ENCODE measurements at places on chromosomes 5 and 9.

DNA sequence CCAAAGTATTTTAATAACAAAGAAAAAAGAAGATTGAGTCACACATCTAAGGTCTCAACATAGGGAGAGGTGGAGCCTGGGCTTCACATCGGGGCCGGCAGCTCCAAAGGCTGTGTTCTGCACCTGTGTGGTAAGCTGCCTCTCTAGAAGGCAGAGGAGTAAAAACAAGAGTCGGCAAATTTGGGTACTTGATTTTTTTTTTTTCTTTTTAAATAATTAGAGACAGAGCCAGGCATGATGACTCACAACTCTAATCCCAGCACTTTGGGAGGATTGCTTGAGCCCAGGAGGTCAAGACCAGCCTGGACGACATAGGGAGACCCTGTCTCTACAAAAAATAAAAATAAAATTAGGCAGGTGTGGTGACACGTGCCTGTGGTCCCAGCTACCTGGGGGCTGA lies 4.7 kb downstream of the URM1 start:
- no peak for DNase-seq

DNA sequence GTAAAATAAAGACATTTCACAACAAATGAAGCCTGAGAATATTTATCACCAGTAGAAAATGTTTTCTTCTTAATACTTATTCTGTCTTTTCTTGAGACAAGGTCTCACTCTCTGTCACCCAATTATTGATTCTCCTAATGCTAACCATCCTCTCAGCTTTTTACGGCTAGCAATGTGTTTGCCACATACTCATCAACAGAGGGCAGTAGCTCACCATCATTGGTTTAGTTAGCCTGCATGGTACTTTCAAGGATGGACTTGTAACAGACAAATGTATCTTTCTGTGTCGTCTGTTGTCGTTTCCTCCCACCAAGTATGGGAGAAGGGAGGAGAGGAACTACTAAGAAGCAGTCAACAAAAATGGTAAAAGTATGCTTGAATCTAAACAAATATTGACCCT lies 5.9 kb upstream of the ACO1 start:
- DNase-seq = no peak

DNA sequence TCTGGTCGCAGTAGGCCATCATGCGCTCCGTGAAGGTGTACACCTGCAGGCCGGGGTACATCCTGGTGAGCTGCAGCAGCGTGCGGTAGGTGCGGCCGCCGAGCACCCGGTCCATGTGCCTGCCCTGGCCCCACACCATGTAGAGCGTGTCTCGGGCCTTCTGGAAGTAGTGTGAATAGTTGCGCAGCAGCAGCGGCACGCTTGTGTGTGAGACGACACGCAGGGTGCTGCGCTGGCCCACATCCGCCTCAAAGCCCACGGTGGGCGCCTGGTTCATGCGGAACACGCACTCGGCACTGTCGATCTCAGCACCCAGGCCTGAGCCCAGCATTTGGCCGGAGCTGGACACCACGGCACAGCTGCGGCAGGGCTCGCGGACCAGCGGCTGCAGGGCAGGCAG lies 4.5 kb downstream of the ST6GALNAC4 start:
- no peak for DNase-seq

DNA sequence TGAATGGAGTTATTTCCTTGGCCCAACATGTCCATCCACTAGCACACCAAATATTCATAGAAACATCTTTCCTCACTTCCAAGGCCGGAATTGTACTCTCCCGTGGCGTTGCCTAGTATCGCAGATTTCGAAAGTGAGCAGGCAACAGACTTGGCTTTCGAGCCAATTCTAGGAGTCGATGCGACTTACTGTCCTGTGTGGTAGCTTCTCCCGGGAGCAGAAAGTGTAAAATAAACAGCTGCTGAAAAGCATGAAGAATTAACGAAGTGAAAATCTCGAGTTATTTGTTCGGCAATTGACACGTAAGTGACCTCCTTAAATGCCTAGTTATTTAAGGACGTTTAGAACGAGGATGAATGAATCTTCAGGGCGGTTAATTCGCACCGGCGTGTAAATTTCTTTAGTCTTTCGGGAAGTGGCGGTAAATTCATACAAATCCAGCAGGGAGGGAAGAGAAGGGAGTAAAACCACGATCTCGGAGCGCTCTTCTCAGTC lies 449 bp upstream of the PCSK5 start:
- DNase-seq = no peak

GRCh38 chr5:57335092-57335660 lies 147.4 kb downstream of the ACTBL2 start:
- DNase-seq = no peak

GRCh38 chr5:150460781-150461180 lies 11.2 kb upstream of the RPS14 start:
- no peak for DNase-seq

GRCh38 chr5:138963763-138964371 lies 88.7 kb upstream of the LRRTM2 start:
- DNase-seq = no peak

DNA sequence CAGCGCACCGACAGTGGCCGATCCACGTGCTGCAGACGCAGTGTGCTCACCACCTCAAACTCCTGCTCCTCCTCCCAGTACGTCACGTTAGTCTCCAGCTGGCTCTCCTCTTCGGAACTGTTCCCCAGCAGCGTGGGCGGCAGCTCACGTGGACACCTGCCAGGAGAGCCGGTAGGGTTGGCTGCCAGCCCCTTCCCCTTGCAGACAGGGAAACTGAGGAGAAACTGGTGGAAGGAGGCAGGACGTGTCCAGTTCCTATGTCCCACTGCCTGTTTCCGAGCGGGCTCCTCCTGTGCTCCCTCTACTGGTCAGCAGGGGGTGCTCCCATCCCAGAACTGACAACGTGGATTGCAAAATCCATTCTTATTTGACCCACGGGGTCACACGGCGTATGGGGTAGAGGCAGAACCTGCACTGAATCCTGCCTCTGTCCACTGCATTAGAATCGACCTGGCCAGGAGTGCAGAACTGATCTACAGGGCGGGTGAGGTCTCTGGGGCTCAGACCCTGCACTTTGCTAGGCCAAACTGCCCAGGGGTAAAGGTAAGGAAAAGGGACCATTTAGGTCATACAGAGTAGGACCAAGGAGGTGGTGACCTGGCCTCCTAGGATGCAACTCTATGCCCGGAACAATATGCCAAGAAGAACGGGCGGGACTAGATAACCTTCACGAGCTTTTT lies 25.7 kb downstream of the PDGFRB start:
- peak; percentile 28 for DNase-seq

DNA sequence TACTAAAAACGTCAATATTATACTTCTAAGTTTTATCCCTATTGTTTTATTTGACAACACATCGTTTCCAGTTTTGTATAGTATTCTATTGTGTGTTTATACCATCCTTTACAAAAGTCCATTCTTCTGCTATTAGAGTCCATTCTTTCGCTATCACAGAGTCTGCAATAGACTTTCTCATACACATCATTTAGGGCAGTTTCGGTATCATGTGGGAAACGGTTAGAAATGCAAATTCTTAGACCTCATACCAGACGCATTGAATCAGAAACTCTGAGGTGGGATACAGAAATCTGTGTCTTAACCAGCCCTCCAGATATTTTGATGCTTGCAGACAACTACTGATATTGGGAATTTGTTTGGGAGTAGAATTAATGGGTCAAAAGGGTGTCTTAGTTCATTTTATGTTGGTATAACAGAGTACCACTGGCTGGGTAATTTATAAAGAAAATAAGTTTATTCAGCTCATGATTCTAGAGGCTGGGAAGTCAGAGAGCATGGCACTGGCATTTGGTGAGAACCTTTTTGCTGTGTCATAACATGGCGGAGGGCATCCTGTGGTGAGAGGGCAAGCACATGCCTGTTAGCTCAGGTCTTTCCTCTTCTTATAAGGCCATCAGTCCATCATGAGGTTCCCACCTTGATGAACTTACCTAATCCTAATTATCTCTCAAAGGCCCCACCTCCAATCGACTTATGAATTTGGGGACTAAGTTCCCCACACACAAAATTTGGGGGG lies 21.1 kb downstream of the CARTPT start:
- DNase-seq = no peak

DNA sequence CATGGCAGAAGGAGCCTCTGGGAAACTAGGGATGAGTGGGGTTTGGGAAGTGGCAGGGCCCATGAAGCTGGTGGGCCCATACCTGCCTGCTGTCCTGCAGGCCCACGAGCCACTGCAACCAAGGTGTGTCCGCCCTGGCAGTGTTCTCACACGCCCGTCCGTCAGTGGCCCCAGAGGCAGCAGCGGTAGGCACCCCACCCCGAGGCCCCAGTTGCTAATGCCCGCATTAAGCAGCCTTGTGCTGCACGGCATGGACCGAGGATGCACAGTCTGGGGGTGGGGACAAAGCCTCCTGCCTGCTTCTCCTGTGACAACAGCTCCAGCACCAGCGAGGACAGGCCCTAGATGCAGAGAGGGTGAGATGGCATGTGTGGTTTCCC lies 41.3 kb downstream of the HK3 start:
- DNase-seq = no peak

- no peak for DNase-seq
These were observed 995 bp downstream of the OLFM1 start for GRCh38 chr9:135088348-135088978.

DNA sequence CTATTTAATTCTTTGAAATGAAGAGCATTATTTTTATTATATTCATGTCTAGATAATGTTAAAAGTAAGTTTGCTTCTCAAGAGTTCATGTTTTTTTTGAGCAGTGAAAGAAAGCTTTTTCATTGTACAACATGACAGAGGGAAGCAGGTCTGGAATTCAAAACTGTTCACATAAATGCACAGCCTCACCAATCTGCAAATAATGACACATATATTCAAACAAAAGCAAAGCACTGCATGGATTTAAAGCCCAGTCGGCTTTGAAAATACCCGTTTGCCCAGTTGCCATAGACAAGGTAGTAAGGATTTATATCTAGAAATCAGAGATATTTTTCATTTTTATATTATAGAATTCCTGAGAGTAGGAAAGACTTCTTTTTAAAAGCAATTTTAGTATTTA lies 201.8 kb downstream of the CD180 start:
- no peak for DNase-seq

DNA sequence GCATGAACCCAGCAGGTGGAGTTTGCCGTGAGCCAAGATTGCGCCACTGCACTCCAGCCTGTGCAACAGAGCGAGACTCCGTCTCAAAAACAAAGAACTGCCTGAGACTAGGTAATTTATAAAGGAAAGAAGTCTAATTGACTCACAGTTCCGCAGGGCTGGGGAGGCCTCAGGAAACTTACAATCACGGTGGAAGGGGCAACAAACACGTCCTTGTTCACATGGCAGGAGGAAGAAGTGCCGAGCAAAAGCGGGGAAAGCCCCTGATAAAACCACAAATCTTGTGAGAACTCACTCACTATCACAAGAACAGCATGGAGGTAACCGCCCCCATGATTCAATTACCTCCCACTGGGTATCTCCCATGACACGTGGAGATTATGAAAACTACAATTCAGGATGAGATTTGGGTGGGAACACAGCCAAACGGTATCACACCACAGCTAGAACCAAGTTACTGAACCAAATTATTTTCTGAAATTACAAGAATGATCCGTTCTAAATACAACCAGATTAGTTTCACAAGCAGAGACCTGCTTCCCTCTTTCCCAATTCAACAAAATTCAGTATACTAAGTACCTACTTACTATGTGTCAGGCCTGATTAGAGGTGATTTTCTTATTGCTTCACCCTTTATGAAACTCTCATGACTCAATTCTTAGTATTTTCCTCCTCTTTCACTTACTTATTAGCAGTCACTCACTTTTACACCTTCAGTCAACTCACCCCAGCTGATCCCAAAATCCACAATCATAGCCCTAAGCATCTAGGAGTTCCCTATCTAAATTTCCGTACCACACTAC lies 8.4 kb downstream of the UBTD2 start:
- DNase-seq = peak; percentile 47

DNA sequence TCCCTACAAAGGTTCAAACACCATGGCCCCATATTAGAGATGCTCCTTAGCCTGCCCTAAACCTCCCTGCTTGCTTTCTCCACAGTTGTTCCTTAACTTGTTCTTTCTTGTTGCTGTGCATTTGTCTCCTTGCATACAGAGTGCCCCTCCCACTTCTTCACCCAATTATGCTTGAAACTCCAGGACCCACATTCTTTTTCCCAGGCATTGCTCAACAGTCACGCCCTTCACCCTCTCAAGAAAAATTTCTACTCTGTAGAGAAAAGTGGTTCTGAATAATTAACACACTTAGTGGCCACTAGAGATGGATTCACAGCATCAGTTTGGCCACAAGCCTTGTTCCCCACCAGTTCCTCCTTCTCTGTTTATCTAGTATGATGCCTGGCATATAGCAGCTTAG lies 57.7 kb downstream of the NREP start:
- no peak for DNase-seq

DNA sequence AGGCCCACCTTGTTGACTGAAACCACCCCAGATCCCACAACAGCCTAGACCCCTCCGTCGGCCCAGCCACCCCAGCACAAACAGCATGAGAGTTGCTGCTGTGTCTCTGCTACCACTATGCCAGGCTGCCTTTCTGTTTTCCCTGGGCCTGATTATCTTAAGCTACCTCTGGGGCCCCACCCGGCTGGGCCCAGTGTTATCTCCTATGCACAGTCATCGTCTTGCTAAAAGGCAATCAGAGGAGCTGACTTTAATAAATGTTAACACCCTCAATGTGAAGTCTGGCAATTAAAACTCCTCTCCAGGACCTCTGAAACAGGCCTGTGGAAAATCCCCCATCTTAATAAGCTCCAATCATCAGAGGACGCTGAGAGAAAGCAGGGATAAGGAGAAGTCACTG lies 144.9 kb downstream of the FAM114A2 start:
- DNase-seq = no peak

- DNase-seq = no peak
These were observed 372.8 kb upstream of the RFX3 start for GRCh38 chr9:3898461-3899218.

DNA sequence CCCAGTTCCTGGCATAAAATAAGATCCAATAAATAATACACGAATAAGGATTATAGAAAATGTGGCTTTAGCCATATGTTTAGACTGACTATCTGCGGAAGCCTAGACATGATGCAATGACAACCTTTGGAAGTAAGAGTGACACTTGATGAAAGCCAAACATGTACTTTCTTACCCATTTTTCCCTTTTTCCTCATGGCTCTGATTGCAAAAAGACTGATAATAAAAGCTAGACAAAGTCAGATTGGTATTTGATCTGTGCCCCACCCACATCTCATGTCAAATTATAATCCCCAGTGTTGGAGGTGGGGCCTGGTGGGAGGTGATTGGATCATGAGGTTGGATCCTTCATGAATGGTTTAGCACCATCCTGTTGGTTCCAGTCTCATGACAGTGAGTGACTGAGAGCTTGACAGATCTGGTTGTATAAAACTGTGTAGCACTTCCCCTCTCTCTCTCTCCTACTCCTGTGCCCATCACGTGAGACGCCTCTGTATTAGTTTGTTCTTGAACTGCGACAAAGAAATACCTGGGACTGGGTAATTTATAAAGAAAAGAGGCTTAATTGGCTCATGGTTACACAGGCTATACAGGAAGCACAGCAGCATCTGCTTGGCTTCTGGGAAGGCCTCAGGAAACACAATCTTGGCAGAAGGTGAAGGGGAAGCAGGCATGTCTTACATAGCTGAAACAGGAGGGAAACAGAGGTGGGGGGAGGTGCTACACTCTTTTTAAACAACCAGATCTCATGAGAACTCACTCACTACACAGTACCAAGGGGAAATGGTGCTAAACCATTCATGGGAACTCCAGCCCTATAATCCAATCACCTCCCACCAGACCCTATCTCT lies 243.4 kb upstream of the PIK3R1 start:
- no peak for DNase-seq

GRCh38 chr5:10511741-10512640 lies 51.9 kb upstream of the ANKRD33B start:
- no peak for DNase-seq

- DNase-seq = no peak
These were observed 17.6 kb upstream of the MUSK start for GRCh38 chr9:110650991-110651411.

Measured in stimulated activated CD8-positive, alpha-beta memory T cell treated with anti-CD3 and anti-CD28 coated beads, Interleukin-2, amount 100 ng/mL, for 48 hours (primary cell).